Activated naive CD4-positive, alpha-beta T cell (primary cell): ENCODE measurements at places on chromosomes 16 and 17.

DNA sequence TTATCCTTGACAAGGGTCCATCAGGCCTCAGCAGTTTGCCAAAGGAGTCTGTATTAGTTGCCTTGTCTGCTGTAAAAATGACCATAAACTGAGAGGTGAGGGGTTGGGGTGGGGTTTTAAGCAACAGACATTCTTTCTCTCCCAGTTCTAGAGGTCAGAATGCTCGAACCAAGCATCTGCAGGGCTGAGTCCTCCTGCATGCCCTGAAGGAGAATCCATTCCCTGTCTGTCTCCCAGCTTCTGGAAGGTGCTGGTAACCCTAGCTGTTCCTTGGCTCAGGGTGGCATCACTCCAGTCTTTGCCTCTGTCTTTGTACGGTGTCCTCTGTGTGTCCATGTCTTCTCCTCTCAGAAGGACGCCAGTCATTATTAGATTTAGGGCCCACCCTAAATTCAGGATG, 17.5 kb upstream of the IRF8 start:
- no peak for DNase-seq

GRCh38 chr16:66603537-66604375, 748 bp upstream of the CMTM3 start:
- peak; percentile 70 for DNase-seq

GRCh38 chr17:44761932-44762810, 3.4 kb downstream of the ADAM11 start:
- no peak for DNase-seq

DNA sequence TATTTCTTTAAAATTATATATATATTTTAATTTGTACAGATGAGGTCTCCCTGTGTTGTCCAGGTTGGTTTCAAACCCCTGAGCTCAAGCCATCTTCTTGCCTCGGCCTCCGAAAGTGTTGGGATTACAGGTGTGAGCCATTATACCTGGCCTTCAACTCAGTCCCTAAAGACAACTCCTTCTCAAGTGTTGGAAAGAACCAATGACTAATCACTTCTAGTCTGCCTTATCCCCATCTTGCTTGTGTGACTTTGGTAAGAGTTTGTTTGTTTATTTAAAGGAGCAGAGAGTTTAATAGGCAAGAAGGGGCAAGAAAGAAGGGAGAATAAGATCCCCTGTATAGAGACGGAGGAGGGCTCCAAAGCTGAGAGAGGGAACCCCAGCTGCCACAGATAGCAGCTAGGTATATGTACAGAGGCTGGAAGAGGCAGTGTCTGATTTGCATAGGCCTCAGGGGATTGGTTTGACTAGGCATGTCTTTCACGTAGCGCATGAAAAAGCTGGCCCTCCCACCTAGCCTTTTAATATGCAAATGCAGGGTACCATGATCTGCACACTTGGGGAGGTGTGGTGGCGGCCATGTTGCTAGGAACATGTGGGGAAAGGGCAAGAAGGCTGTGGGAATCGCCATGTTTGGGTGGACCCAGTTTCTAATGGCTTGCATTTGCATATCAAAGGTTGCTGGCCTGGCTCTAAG, 21.5 kb downstream of the ABCC1 start:
- no peak for DNase-seq
